ENCODE measurements at places on chromosomes 11 and 22.

DNA sequence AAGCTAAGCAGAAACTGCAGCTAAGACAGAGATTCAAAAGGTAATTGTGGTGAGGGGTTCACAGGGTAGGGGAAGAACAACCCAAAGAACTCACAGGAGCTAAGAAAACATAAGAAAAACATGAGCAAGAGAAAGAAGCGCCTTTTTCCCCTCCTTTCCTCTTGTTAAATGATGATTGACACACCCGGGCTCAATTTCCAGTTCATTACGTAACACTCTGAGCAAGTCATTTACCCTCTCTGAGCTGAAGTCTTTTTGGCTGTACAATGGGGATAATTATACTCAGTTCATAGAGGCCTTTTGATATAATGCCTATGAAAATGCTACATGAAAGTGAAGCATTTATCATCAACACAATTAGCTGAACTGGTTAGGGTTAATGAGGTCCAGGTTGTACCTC lies 17.2 kb downstream of the LRP4 start:
- DNase-seq, result no peak

DNA sequence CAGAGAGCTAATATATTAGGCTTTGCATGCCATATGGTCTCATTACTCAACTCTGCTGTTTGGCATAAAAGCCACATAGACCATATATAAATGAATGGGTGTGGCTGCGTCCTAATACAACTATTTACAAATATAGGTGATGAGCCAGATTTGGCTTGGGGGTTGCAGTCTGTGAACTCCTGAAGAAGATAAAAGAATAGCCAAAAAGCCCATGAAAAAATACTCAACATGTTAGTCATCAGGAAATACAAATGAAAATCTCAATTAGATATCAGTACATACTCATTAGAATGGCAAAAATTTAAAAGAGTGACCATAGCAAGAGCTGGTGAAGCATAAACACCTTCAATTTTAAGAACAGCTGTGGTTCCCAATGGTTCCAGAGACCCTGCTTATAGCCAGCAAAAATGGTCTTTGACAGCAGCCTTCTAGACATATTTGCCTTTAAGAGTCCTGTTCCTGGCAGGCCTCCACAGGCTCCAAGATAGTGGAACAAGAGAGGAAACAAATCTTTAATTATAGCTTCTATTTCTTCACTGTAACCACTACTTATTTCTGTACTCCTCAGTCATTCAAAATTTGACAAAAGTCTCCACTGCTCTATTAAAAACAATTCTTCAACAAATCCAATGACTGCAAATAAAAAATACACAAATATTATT lies 16.1 kb downstream of the C2CD3 start:
- no peak for DNase-seq

GRCh38 chr11:1598816-1599215 lies 722 bp upstream of the KRTAP5-2 start:
- DNase-seq, result no peak

DNA sequence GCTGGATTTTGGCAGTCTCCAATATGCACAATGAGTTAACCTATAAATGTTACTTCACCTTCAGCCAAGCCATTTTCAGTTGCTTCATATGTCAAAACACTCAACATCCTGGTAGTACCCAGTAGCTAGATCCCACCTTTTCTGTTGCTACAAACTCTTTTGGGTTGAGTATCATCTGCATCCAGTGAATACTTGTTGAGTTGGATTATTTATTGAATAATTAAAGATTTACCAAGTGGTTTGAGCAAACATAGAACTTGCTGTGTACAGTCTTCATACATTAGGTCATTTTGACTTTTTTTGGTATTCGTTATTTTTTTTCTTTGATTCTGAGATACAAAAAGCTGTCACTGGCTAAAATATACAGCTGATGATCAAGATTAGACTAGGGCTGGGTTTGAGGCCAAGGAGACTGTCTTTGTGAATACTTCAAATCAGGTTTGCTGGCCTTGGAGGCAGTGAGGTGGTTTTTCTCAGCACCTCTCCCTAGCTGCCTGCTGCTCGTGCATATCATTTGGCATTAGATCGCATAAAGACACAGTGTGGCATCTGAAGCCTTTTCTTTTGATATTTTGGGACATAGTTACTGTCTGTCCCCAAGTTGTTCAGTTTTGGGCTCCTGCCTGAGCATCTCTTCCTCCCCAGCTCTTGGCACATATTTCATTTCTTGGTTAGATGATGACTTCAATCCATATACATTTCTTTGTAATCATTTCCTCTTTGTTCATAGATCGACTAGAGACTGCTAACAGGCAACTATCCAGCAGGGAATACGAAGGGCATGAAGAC lies 62.8 kb downstream of the AMOTL1 start:
- no peak for DNase-seq

GRCh38 chr11:34855754-34856095 lies 60.5 kb downstream of the APIP start:
- DNase-seq, result no peak

- no peak for DNase-seq
Observed at GRCh38 chr22:20441631-20442484, 4.2 kb upstream of the SCARF2 start.

DNA sequence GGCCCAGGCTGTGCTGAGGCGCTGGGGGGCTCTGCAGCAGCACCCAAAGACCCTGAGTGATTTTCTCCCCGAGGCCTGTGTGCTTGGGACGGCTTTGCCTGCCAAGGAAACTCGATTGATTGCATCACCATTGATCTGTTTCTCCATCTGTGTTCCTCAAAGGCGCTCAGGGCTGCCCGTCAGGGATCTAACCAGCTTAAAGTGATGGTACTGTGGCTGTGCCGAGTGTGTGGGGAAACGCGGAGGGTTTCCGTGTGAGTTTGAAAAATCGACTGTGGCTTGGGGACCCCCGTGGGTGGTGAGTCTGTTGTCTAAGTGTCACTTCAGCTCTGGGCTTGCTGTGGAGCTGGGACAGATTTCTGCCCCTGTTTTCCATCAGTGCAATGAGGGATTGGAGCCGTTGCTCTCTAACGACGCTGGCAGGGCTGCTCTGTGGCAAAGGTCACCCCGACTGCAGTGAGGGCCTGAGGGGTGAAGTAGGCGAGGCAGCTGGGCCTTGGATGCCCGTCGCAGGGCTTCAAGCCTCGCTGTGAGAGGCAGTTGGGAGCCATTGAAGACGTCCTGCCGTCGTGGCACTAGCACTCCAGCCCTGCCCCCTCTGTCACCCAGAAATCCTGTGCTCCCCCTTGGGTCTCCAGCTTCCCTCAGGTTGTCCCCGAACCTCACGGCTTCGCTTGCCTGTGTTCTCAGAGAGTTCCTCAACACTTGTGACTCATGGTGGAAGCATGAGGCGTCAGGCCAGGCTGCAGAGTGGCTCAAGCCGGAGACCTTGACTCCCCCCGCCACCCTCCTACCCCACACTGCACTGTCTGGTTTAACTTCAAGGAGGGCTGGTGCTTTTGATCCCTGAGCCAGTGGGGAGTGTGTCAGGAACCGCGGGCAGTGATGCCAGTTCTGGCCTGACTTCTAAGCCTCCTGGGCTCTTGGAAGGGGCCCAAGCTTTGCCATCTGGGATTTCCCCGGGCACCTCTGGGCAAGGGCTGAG lies 21.8 kb downstream of the CACNA1I start:
- DNase-seq, result no peak

- DNase-seq, result peak; percentile 56
Observed at GRCh38 chr11:121422675-121423074, 29.4 kb upstream of the SORL1 start.

- no peak for DNase-seq
Observed at GRCh38 chr22:40008726-40009291, 14.1 kb downstream of the FAM83F start.

DNA sequence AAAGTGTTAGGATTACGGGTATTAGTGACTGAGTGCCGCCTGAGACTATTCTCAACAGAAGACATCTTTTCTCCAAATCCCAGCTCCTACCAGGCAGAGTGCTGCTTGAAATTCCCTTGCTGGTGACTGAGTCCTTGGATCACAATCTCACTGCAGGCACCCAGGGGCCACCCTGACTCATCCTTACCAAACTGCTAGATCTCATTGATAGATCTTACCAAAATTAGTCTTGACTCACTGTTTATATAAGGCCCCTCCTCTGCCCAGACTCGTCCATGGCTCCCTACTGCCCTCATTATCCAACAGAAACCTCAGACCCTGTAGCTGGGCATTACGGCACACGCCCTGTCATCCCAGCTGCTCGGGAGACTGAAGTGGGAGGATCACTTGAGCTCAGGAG lies 14.7 kb downstream of the TBC1D10A start:
- DNase-seq, result no peak

DNA sequence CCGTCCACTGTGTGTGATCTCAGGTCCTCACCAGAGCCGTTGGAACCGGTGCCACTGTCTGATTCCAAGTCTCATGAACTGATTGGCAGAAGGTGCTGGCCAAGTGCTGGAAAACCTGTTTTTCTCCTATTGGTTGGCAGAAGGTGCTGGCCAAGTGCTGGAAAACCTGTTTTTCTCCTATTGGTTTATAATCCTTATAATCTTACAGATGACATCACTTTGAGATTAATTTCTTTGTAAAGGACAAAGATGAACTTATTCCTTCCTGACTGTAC lies 1106.3 kb downstream of the BRD1 start:
- DNase-seq, result no peak

- no peak for DNase-seq
Observed at GRCh38 chr11:126467046-126467370, 111.5 kb downstream of the ST3GAL4 start.

DNA sequence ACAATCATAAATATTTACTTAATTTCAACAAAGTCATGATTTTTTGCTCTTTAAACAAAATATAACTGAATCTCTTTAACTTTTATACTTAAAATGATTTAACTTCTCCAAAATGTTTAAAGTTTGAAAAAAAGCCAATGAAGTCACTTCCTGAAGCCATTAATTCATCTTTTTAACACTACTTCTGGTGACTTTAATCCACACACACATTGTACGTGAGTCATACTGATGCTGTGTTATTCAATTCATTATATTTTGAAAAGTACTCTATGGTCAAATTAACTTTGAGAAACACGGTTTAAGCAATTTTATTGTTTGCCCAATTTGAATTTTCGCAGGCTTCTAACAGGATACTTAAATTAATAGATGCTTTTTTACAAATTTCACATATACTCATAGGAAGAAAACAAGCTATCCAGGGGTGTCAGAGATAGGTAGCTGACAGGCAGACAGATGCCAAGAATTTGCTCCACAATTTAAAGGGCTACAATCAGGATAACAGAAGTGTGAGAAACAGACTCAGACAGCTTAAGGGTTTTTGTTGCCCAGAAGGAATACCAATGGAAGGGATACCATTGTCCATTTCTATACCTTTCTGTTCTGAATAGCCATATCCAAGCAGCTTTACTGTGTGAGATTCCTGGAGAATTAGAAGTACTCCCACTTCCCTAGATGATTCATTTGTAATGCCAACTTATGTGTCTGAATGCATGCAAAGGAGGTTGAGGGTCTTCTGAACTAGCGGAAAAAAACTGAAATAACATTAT lies 118.4 kb downstream of the RBFOX2 start:
- no peak for DNase-seq

DNA sequence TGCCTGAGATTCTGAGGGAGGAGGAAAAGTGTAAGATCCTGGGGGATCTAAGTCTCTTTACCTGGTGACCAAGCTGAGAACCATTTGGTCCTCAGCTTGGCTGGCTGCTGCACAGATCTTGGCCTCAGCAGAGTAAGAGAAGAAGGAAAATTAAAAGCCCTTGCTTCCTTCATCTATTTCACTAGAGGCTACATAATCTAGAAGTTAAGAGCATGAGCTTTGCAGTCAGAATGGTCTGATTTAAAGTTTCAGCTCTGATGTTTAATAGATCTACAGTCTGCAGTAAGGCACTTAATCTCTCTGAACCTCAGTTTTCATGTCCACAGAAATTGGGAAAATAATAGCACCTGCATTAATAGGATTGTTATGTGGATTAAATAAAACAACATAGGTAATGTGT lies 3.1 kb upstream of the ZBTB16 start:
- DNase-seq, result no peak

- DNase-seq, result peak; percentile 65
Observed at GRCh38 chr22:38467904-38468442, at the start of gene KDELR3. Gene KDELR3 (plus strand): TSS chr22:38468096. CDS start chr22:38468234, 138 bp downstream.

GRCh38 chr11:112511271-112511670 lies 250.6 kb upstream of the PLET1 start:
- DNase-seq, result no peak

- DNase-seq, result no peak
Observed at GRCh38 chr11:120912504-120912903, 111.4 kb upstream of the TBCEL start.

- no peak for DNase-seq
Observed at GRCh38 chr22:39946503-39947219, 13.5 kb upstream of the TMA7B start.

GRCh38 chr11:93131709-93132108 lies 66.1 kb downstream of the SLC36A4 start:
- DNase-seq, result no peak

GRCh38 chr11:37002831-37003230 lies 404.8 kb upstream of the RAG2 start:
- DNase-seq, result no peak

DNA sequence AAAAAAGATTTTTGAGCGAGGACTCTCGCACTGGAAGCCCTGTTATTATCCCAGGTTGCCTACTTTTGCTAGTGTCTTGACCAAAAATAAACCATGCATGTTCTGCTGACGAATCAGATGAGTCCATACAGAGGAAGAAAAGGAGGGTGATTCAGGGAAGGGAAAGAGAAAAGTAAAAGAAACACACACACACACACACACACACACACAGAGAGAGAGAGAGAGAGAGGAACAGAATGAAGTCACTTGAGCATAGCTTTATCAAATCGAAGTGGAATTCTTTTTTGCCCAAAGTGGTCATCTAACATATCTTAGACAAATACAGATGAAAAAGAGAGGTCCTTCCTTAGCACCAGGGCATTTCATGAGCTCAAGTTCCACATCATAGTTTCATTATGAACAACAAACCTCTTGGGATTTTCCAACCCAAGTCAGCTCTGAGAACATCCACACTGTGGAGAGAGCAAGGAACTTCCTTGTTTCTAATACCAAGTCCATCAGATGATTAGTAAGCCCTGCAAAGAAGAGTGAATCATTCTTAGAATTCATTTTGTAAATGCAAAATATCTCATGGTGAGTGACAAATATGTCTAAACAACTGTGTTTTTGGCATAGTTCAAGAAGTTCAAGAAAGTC lies 7.7 kb upstream of the MMP12 start:
- DNase-seq, result peak; percentile 13

DNA sequence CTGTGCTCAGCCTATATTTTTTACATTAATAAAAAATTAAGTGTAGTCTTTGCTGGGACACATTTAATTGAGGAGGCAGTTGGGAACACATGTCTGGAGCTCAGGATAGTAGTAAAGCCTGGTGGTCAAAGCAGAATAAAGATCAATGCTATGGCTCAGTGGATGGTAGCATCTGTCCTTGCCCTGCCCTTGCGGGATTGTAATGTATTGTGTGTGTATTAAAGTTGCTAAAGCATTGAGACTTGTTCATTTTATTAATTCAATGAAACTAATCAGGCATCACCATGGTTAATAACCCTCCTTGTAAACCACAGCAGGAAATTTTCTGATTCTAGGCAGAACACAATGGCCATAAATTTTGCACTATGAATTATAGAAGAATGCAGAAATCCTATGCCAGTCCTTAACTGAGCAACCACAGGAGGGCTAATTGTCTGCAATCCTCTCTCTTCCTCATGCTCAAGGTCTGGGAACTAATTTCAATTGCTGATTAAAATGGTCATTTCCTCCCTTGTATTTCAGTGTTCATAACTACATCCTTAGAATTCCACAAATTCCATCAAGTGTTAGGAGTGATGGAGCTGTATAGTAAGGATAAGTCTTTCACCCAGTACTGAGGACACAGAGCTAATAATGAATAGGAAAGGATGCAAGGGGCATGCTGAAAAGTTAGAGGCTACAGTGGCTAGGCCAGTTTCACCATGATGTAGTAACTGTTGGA lies 403.2 kb upstream of the DDI1 start:
- no peak for DNase-seq

GRCh38 chr22:44406341-44407170 lies 91.5 kb downstream of the RTL6 start:
- no peak for DNase-seq

Measured in GM06990 (cell line).